CD4-positive, alpha-beta T cell treated with Interferon gamma for 1 hour (primary cell): ENCODE measurements at places on chromosomes 2 and 18.

- no peak for DNase-seq
These were observed 27.9 kb upstream of the EPC2 start for GRCh38 chr2:148616662-148617061.

GRCh38 chr2:160970052-160970965, 189.9 kb upstream of the TANK start:
- DNase-seq = no peak

- no peak for DNase-seq
These were observed 292.9 kb downstream of the IKZF2 start for GRCh38 chr2:212858496-212858895.

GRCh38 chr18:36352384-36352783, 54.9 kb downstream of the FHOD3 start:
- no peak for DNase-seq

DNA sequence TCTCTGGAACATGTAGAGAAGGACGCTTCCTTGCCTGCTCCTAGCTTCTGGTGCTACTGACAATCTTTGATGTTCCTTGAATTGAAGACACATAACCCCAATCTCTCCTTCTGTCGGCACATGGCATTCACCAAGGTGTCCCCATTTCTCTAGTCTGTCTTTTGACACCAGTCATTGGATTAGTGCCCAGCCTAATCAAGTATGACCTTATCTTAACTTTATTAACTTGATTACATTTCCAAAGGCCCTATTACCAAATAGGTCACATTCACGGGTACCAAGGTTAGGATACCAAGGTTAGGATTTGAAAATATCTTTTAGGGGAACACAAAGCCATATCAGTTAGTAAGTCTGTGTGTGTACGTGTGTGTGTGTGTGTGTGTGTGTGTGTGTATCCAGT, 377.9 kb downstream of the CMPK2 start:
- DNase-seq = no peak

GRCh38 chr2:82143343-82143742, 1838.8 kb upstream of the LRRTM1 start:
- DNase-seq = no peak

- no peak for DNase-seq
These were observed 58.7 kb downstream of the PDCL3 start for GRCh38 chr2:100621371-100621951.

GRCh38 chr2:134623796-134624195, 95.0 kb downstream of the TMEM163 start:
- DNase-seq = no peak

DNA sequence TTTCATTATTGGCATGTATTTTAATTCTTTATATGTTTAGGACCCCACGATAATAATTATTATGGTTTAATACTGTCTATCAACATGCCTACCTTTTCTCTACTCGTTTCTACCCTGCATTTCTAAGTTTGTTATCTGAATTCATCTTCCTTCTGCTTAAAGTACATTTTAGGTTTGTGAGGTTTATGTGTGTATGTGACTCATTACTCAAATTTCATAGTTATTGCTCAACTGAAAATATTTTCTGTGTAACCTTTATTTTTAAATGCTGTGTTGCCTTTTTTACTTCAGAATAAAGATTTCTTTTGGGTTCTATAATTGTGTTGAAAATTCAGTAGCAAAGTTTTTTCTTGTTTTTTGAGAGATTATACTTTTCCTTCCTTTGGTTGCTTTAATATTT, 933.9 kb upstream of the LRRTM1 start:
- DNase-seq = no peak

DNA sequence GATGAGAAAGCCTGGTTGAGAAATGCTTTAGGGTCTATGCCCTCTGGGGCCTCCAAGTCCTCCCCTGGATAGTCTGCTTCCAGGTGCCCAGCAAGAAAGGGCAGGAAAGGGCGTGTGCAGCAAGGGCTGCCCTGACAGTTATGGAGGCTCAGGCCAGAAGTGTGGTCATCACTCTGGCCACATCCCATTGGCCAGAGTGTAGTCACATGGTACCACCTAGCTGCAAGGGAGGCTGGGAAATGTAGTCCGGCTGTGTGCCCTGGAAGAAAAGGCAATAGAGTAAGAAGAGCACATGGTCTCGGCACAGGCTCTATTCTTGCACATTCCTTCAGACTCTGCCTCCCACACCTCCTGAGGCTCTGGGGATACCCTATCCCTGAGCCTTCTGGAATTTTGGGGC, 35.7 kb downstream of the ODC1 start:
- DNase-seq = peak; percentile 36

- no peak for DNase-seq
These were observed 88.5 kb downstream of the TWIST2 start for GRCh38 chr2:238936162-238937052.

GRCh38 chr2:152542995-152543481, 174.2 kb downstream of the PRPF40A start:
- DNase-seq = no peak

DNA sequence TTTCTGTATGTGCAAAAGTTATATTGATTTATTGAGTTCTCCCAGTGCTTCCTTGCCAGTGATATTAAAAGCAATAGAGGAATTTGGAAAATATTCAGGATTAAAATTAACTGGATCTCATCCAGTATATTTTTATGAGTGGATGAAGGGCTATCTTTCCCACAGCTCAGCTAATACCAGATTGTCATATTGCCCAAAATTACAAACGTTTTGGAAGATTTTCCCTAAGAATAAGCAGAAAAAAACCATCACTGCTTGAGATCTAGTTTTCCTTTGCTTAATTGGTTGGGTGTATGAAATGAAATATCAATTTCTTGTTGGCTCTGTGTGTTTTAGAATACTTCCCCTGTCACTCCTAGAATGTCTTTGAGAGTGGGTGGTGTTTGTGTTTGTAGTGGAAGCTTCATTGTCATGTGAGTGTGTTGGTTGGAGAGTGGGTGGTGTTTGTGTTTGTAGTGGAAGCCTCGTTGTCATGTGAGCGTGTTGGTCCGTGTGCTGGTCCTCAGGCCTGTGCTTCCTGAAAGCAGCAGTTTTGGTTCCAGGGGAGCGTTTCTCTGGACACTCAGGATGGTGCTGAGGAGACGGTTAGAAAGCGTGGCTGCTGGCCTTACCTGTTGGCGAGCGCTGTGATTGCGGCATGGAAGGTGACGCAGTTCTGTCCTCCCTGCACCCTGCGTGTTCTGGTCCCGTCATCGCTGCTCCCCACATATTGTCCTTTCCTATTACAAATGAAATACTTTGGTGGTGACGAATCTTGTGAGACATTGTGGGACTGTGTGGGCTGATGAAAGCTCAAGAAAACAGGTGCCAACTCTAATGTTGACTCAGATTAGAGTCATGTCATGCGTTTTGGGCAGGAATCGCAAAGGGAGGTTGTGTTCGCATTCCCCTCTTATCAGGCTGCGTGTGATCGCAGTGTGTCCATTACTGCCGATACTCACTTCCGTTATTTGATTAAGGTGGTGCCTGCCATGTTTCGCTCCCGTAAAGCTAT, 12.4 kb downstream of the ASB1 start:
- no peak for DNase-seq

GRCh38 chr2:206202446-206202845, 42.8 kb downstream of the EEF1B2 start:
- DNase-seq = no peak

GRCh38 chr2:71948781-71949536, 198.7 kb downstream of the CYP26B1 start:
- DNase-seq = no peak

- peak; percentile 58 for DNase-seq
These were observed 80.0 kb downstream of the GFPT1 start for GRCh38 chr2:69306822-69307578.

DNA sequence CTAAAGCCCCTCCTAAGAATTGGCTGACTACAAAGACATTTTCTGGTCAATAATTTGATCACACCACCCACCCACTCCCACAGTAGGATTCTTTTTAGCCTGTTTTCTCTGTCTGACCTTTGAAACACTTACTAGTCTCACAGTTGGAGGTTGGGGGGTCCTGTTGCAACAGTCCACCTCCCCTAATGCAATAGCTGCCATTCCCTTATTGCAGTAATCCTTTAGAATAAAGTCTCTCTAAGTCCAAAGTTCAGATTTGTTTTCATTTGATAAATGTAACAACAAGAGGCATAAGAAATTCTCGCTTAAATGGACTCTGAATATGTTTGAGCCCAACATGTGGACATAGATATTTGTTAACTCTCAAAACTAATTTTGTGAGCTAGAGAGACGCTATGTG, 1326.8 kb upstream of the TMEFF2 start:
- DNase-seq = no peak

- no peak for DNase-seq
These were observed 10.3 kb downstream of the FBLN7 start for GRCh38 chr2:112148477-112148876.

DNA sequence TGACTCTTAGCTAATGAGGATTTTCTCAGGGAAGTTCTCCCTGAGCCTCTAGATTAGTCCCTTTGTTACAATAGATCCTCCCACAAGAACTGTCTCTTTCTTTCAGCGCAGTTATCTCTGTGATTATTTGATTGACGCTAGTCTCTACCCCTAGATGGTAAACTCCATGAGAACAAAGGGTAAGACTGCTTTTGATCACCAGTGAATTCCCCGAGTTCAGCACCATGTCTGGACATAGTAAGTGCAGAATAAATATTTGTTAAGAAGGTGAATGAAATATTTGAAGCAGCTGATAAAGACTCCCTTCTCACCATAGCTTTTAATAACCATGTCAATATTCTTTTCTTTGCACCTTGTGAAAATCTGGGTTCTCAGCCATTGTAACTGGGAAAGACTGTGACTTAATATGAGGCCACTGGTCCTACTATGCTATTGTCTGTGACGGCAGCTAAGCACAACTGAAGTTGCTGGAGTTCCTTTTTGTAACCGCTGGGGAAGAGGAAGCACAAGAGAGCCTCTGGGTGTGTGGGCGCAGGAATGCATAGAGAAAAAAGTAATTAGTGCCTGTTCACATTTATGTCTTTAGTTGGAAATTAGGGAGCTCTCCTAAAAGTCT, 214.7 kb downstream of the TGIF1 start:
- DNase-seq = peak; percentile 7

DNA sequence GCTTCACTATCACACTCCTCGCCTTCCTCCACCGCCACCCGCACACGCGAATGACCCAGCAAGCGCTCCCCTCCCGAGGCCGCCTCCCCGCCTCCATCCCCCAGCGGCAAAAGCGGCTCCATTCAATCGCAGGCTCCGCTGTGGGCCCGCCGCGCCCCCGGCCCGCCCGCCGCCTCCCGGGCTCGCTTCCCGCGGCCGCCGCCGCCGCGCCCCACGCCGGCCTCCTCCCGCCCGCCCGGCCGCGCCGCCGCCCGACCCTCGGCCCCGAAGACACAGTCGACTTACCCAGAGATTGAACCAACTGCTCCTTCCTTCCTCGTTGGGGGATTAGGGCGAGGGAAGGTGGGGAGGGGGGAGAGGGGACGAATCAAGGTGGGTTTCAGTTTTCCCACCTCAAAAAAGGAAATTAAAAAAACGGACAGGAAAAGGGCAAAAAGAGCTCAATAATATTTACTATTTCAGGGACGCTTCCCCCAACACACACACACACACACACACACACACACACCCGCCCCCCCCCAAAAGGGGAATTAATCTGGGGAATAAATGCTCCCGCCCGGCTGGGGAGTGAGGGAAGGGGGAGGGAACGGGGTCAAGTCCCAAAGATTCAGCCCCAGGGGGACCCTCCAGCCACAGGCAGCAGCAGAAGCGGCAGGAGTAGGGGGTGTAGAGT, 743 bp downstream of the XPO1 start:
- DNase-seq = peak; percentile 11

- no peak for DNase-seq
These were observed 4.0 kb downstream of the NT5DC4 start for GRCh38 chr2:112724591-112725525.

DNA sequence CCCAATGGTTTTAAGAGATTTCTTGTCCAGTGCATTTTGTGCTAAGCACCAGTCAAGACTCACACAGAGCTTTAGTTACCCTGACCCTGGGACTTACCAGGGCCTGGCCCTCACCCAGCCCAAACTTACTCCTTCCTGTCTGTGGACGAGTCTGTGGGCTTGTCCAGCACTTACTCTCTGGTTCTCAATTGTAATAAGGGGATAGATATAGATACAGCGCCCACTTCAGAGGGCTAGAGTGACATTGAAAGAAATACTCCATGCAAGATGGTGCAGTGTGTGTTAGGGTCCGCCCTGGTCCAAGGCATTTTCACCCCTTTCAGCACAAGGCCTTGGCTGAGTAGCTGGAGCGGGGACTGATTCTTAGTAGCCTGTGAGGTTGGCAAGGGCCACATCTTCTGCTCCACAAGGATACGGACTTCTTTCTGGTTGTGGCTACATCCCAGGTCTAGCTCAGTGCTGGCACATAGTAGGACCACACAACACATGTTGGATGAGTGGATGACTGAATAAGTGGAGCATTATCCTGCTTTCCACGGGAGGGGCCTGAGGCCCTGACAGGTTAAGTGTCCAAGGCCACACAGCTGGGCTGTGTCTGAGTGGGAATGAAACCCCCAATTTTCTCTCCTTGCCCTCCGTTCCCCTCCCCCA, 3.8 kb upstream of the ARID5A start:
- DNase-seq = no peak

- no peak for DNase-seq
These were observed 17.2 kb downstream of the THOC1 start for GRCh38 chr18:250685-251084.

DNA sequence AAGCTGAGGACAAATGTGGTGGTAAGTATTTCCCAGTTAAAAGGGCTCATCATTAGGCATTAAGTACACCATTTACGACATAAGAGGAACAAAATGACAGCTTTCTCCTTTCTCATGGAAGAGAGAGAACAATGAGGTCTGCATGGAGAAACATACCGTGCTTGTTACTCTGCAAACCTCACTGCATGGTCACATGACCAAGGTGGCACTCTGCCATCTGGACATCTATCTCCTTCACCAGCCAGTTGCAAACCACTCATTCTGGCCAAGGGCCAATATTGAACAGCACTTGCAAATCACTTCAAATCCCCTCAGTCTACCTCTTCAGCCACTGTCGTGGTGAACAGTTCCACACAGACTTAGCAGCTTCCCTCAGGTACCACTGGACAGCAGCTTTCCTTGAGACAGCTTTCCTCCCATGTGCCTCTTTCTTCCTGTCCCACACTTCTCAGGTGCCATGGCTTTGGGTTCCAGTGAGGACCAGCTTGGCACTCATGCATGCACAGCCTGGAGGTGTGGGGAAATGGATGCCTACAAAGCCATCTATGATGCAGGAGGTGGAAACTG, 29.5 kb upstream of the DPP4 start:
- no peak for DNase-seq

- no peak for DNase-seq
These were observed 36.5 kb upstream of the SIX2 start for GRCh38 chr2:45045706-45046105.

DNA sequence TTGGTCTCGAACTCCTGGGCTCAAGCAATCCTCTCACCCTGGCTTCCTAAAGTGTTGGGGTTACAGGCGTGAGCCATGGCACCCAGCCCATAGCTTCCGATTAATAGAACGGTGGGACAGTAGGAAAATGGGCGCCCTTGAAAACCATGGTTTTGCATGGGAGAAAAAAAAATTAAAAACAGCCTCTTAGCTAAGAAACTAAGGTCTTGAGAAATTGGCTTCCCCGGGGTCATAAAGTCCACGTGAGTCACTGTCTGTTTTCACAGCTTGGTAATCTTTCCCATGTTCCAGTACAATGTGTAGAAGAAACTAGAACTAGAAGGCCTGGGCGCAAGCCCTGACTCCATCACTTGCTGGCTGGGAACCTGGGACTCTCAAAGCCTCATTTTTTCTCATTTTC, 20.7 kb downstream of the B3GNT2 start:
- DNase-seq = no peak
